Femur (tissue), 1 donor: ENCODE measurements at places on chromosomes 4 and X.

- no peak for DNase-seq
Observed at GRCh38 chrX:46645614-46646013, 72.0 kb downstream of the CHST7 start.

GRCh38 chr4:146762016-146762415 lies 123.3 kb downstream of the POU4F2 start:
- peak; percentile 21 for DNase-seq

- no peak for DNase-seq
Observed at GRCh38 chr4:153486281-153487151, 20.4 kb downstream of the TMEM131L start.

GRCh38 chr4:122716825-122717448 lies 15.6 kb upstream of the BBS12 start:
- no peak for DNase-seq

- DNase-seq: no peak
Observed at GRCh38 chr4:121534187-121534586, 153.4 kb upstream of the QRFPR start.

- no peak for DNase-seq
Observed at GRCh38 chr4:104896660-104897645, 249.7 kb upstream of the TET2 start.

GRCh38 chr4:7210824-7211223 lies 18.5 kb downstream of the SORCS2 start:
- DNase-seq: no peak

GRCh38 chrX:10726647-10727046 lies 106.3 kb upstream of the MID1 start:
- DNase-seq: peak; percentile 72

DNA sequence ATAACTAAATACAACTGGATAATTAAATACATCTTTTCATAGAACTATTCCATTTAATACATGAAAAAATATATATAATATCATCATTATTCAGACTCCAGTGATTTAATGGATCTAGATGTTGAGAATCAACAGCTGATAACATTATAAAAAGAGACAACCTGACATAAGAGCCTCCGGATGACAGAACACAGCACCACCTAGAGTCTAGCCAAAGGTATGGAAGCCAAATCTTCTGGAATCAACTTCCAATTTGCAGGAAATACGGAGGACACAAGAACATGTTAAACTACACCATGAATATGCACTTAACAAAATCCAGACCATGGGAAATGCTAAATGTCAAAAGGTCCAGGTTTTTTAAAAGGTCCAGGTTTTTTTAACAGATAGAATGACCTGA lies 55.0 kb downstream of the LRBA start:
- no peak for DNase-seq
